ENCODE measurements at places on chromosomes 11 and 22.

DNA sequence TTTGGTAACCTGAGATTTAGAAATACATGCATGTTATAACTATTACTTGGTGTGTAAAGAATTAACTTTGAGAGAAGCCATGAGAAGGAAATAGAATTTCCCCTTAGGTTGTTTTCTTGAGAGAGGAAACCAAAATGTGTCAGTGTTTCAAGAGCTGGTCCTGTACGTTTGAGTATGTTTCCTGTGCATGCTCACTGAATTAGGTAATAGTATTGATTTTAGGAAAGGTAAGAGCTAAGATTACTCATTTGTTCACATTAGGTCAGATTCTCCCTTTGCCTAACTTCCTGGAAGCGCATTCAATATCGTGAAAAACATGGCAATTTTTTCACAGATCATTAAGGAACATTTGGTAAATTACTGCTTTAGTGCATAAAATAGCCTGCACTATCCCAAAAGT, 49.3 kb upstream of the RDX start:
- DNase-seq = no peak

- no peak for DNase-seq
Measured at GRCh38 chr11:24198481-24198880, 298.4 kb upstream of the LUZP2 start.

- DNase-seq = peak; percentile 3
Measured at GRCh38 chr11:125261588-125261987, 97.0 kb downstream of the PKNOX2 start.

DNA sequence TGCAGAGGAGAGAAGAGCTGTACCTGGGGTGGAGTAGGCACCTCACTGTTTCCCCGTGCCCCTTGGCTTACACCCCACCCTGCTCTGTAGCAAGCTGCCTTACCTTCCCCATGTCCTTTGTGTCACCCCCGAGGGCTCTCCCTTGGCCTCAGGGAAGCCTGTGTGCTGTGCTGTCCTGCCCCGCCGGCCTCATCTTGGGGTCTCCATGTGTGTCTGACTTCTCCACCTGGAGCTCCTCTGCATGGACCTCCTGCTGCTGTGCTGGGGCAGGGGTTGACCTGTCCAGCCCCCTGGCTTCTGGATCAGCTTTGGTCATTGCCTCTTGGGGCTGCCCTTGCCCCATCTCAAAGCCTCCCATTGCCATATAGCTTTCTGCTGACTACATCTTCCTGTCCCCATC, 59.8 kb downstream of the OSBP2 start:
- no peak for DNase-seq

DNA sequence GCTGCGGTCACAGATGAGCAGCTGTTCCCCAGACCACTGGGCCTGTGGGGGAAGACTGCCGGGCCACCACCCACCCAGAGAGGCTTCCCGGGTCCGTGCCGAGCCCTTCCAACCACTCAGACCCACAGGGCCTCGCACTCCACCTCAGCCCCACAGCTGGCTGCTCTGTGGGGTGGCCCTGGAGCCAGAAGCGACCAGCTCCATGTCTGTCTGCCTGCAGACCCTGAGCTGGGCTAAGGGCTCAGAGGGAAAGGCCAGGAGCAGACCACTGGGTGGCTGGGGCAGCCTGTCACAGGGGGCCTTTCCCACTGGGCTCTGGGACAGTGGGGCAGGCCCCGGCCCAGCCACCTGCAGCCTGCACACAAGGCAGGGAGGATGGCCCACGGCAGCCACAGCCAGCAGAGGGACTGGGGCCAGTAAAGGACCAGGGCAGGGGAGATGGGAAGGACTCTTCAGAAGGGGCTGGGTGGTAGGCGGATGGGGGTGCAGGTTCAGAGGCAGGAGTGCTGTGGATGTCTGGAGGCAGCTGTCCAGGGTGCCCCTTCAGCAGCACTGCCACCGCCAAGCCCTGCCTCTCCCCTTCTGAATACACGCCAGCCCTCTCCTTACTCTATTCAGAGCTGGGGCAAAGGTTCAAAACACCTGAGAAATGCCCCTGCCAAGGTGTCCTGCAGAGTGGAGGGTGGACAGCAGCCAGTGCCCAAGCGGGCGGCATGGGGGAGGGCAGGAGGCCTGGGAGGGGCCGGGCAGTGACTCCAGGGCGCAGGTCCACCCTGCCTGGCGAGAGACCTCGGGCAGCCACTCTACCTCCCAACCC, 32.2 kb downstream of the GNB1L start:
- no peak for DNase-seq

DNA sequence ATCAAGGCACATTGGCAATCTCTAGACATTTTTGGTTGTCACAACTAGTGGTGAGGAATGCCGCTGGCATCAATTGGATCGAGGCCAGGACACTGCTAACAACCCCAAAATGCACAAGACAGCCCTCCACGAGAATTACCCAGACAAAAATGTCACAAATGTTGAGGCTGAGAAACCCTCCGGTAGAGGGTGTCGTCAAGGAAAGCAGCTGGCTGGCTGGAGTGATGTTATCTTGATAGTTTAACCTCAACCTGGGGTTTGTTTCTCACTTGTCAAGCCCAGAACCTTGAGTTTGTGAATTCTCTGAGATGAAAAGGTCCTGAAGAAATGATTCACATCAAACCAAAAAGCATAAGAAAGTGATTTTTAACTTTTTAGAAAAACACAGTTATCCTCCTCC, 21.1 kb upstream of the TMPRSS13 start:
- DNase-seq = no peak

GRCh38 chr11:8019314-8020243, 32.4 kb downstream of the EIF3F start:
- DNase-seq = peak; percentile 44

DNA sequence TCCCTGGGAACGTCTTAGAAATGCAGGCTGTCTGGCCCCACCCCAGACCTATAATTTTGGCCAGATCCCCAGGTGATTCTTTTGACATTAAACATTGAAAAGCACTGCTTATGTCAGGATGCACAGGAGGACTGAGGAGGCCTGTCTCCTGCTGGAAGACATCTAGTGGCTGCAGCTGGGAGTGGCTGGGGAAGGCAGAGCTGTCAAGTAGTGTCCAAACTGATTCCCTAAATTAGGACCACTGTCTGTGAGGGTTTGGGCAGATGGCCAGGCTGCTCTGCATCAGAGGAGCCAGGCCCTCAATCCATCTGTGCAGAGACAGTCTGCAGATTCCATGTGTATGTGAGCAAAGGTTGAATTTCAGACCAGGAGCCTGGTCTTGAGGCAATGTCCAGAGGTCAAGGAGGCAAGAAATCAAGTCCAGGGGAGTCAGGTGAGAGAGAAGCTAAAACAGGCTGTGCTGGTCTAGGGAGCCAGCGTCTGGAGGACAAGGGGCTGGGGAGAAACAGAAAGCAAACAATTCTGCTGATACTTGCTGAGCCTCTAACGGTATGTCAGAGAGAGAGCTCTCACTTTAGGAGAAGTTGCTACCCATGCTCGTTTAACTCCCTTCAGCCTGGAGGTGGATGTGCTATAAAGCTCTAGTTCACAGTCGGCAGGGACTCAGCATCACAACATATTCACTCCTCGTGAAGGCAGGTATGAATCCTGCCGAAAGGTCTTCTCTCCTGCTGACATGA, 15.3 kb upstream of the SYTL2 start:
- peak; percentile 69 for DNase-seq

GRCh38 chr11:36013950-36014897, 70.4 kb downstream of the LDLRAD3 start:
- DNase-seq = no peak

DNA sequence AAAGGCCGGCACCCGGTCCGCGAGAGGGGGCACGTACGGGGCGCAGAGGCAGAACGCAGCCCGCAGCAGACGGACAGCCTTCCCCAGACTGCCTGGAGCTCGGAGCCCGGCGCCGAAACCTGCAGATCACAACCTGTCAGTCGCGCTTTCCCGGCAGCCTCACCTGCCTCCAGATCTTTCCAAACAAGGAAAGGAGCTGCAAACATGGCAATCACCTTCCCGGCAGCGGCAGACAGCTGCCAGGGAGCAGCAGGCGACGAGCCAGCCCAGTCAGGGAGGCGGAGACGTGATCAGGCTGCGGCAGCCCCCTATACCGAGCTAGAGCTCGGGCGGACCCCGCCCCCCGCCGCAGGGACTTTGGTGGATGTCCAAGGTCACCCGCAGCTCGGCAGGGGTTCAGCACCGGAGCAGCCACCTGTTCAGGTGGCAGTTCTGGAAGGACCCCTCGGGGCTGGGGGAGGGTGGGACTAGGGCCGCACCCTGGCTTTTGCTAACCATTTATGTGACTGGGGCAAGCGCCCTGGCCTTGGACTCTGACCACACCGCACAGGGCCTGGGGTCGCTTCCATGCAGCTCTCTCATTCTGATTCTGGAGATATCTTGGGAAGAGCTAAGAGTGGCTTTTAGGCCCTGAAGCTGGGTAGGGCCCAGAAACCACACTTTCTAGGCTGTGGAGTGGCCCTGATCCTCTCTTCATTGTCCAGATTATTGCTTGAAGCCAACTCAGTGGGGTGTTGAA, 143.8 kb downstream of the NECTIN1 start:
- no peak for DNase-seq

DNA sequence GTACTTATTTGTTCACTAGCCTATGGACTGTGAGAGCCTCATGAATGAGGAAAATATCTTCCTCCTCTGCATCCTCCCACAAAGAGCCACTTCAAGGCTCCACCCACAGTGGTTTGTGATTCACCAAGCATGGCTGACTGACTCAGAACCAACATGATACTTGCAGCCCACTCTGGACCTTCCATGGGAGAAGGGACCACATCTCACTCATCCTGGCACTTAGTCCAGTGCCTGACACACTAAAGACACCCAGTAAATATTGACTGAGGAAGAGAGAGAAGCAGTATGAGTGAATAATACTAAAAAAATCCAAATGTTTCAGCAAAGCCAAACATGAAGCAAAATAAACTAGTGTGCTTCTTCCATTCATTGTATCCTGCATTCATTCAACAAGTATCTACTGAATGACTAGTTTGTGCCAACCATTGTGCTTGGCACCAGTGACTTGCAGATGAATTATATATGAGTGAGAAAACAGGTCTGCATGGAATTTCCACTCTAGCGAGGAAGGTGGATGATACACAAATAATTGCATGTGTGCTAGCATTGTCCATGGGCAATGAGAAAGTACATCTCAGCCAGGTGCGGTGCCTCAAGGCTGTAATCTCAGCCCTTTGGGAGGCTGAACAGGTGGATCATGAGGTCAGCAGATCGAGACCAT, 54.9 kb upstream of the BLID start:
- DNase-seq = peak; percentile 95

DNA sequence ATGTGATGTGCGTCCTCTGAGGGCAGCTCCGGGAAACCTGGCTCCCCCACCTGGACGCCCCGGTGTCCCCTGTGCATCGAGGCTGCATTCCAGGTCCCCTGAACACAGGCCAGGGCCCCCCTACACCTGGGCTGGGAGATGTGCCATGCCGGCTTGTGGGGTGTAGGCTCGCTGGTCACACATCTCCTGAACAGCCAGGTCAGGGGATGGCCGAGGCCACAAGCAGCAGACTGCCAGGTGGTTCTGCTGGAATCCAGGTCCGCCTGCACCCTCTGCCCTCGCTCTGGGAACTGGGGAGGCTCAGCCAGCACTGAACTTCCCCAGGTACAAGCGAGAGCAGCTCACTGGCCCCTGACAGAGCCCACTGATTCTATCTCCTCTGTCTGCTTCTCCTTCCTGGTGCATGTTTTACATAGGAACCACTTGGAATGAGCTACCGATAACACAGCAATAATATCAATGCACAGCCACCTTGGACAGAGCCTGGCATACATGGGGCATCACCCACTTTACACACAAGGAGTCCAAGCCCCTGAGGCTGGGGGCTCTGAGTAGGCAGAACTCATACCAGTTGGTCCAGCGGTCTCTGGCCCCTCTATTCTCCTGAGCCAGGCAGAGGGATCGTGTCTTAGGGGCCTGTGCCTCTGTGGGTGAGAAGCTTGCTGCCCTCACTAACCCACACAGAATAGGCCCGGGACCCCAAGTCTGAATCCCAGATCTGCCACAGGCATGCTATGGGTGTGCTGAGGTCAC, 46.8 kb downstream of the TBX1 start:
- no peak for DNase-seq

- no peak for DNase-seq
Measured at GRCh38 chr11:105899772-105900171, 122.3 kb downstream of the MSANTD4 start.

DNA sequence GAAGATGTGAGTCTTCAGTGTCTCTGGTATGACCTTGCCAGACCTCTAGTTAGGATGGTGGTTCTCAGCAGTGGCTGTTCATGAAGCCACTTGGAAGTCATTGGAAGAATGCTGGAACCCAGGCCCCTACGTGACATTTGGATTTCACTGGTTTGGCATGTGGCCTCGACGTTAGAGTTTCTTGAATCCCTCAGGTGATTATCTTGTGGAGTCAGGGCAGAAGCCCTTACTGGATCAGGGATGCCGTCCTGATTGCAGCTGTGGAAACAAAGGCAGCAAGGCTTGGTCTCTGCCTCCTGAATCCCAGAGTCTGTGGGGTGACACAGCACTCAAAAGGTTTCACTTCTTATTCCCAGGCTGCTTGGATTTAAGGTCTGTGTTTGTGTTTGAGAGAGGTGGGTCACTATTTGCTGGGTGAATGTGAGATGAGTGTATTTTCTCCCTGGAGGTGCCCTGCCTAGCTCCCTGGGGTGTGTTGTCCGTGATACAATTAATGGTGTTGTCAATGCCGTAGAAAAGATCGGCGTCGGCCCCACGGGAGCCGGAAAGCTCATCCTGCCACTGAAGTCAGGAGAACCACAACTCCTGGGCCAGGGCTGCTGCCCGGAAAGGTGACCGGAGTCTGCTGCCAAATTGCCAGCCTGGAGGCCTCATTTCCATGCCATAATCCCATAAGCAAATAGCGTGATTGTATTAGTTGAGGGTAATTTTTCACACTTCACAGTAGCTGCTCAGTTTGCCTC, 939.0 kb downstream of the BRD1 start:
- DNase-seq = no peak

DNA sequence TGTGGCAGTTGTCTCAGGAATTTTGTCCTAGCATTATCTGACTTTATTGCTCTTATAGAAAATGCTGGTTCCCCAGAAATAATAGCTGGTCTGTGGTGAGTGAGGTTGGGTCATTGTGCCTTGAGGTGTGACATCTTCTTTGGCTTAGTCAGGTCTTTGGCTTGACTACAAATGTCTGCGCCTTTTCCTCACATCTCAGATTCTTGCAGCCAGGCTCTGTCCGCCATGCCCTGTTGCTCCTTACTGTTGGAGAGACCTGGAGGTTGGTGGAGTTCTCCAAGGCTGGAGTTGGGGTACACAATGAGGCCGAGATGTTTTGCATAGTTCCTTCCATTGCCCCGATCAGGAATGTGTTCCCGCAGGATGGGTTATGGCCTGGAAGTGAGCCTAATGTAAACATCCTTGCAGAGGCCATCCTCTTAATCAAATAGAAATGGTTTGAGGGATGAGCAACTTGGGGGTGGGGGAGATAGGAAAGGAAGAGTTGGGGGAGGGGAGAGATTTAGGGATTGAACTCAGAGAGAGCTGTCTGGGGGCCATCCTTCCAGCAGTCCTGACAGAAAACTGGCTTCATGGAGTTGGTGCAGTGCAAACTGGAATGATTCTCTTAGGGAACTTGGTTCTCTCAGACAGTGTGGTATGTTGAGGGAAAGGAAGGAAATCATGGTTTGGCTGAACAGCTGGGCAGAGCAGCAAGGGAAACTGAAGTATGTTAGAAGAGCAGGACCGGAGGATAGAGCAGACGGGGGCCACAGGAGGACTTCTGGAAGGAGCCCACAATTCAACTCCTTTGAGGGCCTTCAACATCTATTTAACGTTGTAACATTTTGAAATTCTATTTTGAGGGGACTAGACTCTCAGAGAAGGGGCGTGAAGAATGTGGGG, 49.9 kb downstream of the ZBTB16 start:
- DNase-seq = no peak

- peak; percentile 80 for DNase-seq
Measured at GRCh38 chr11:72278905-72279304, 34.9 kb upstream of the PHOX2A start.

- DNase-seq = peak; percentile 82
Measured at GRCh38 chr22:24175160-24175808, 6.0 kb upstream of the SUSD2 start.

GRCh38 chr11:69925366-69926196, 106.4 kb upstream of the FGF3 start:
- DNase-seq = no peak

Data from EH (cell line).